ENCODE measurements at places on chromosomes 2 and 18. TPM values are rescaled to one million over a fixed set of nuclear protein-coding genes. Genes with fewer than 3 reads are reported as not detected.

Gene UGT1A7
- total RNA-seq = 7.7 TPM

Gene ST8SIA3
- total RNA-seq = not detected

Gene CHRNA1
- 0.34 TPM for total RNA-seq

Gene CHN1
- total RNA-seq = 13.4 TPM

Gene TMEM17
- total RNA-seq = 2.0 TPM

Gene APCDD1
- total RNA-seq = 98.4 TPM

Gene RNF152
- 52.9 TPM for total RNA-seq

Gene ADD2
- total RNA-seq = 2.1 TPM

- no peak for DNase-seq
Observed at GRCh38 chr18:75064513-75064905, 144.4 kb downstream of the PTGR3 start.

GRCh38 chr2:50958504-50958903 is 73.4 kb downstream of the NRXN1 start:
- no peak for DNase-seq

DNA sequence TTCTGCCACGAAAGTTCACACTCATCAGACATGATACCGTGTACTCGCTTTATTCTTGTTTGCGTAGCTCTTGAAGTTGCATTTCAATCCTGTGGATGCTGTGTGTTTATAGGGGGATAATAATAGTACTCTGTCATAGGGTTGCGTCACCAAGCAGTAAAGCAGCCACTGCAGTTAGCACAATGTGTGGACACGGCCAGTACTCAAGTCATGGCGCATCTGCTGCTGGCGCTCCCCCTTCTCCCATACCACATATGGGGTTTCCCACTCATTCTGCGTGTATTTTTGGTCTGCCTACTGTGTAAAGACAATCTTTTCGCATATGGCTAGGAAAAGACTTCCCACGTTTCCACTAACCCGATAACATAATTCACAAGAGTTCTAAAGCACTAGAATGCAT is 2.1 kb upstream of the ZBTB14 start:
- no peak for DNase-seq

GRCh38 chr18:75206452-75207309 is 2.3 kb downstream of the PTGR3 start:
- no peak for DNase-seq

DNA sequence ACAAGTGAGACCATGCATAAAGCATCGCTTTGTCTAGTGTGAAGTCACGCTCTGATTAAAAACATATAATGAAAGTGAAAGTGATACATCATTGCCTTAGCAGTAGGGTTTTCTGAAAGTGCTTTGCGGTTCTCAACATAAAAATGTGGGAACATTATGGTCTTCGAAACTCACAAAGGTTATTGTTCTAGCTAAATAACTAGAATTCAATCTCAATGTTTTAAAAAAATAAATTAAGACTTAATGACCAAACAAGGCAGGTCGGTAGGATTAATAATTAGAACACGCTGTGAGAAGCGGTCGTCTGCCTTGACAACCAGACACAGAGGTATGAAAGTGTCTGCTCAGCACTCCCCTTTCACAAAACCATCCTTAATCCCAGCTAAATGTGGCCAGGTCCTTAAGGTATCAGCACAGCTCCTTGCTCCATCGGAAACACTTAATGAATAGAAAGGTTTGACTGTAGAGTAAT is 42.2 kb downstream of the KLHL14 start:
- no peak for DNase-seq

- no peak for DNase-seq
Observed at GRCh38 chr18:47163241-47163640, 12.9 kb downstream of the IER3IP1 start.

GRCh38 chr18:54279477-54280219 is 10.3 kb downstream of the POLI start:
- no peak for DNase-seq

DNA sequence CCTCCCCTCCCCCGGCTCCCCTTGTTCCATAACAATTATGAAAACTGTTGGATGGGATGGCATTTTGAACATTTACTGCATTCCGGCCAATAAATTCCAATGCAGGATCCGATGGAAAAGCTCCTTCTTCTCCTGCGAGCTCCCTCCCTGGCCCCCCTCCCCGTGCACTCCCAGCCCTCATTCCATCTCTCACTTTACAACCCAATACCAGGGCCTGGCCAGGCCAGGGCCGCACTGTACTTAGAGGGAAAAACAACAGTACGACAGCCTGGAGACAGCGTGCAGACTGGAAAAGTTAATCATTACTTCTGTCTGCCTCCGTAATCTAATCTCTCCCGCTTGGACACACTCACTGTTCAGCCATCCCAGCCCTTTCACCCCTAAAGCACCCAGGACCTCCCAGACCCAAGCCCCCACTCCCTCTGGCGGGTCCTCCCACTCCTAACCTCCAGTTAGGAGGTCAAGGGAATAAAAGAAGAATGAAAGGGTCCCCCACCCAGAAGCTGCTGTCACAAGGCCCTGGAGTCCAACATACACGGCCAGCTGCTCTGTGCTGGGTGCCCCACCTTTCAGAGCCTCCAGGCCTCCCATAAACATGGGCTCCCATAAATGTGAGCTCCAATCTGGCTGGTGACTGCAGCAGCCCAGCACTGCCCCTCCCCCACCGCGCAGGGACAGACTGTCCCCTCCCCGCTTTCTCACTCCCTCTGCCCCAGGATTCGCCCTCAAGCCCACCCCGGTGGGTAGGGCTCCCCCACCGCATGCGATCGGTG is 20.6 kb downstream of the SMAD7 start:
- DNase-seq = peak; percentile 72

DNA sequence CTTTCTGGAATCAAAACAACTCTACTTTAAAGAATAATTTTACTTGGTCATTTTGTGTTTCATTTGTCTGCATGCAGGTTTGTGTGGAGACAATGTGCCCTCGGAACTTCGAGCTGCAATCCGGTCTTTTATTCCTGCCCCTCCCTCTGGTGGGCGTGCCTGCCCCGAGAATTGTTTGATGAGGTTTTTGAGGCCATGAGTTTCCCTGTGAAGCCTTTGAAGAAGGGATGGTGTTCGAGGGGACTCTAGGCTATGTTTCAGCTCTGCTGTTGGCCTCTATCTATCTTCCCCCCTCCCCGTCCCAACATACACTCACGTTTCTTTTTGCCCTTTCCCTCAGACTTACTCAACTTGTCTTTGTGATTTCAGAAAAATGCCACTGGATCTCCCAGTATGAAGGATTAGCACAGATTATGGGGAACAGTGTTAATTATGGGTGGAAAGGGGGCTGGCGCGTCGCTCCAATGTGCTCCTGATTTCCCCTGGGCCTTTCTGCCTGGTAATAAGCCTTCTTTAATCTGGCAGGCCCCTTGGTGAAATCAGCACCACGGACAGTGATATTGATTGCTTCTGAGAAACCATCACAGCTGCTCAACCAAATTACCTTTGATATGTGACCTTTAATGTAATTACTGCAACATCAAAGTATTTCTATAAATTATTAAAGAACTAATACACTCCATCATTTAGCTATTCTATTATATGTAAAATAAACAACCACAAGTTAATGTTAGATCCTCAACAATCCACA is 82.2 kb downstream of the CELF4 start:
- no peak for DNase-seq

DNA sequence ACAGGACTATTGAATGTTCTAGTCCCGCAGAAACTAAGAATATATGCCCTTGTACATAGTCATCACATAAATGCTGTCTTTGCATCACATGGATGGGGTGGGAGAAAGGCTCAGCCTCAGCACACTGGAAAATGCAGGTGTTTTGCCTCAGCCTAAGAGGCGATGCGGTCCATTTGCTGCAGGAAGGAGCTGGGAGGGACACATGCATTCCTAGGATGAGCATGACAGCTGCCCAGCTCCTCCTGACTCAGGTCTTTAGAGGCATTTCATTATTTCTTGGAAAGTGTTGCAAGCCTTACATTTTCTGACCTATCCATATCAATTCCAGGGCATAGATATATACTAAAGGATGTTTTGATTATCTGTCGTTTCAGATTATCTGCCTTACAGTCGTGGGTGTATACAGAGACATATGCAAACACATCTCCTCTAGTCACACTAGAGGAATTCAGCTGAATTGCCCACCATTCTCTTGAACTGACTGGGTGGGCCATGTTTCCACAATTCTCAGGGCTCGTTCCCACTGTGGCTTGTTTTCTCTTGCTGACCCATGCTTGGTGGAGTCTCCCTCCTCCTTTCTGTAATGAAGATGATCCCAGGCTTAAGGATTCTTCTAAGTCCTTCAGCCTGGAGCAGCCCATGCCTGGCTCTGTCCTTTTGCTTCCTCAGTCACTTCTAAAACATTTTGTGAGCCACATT is 156.9 kb downstream of the SETBP1 start:
- no peak for DNase-seq

DNA sequence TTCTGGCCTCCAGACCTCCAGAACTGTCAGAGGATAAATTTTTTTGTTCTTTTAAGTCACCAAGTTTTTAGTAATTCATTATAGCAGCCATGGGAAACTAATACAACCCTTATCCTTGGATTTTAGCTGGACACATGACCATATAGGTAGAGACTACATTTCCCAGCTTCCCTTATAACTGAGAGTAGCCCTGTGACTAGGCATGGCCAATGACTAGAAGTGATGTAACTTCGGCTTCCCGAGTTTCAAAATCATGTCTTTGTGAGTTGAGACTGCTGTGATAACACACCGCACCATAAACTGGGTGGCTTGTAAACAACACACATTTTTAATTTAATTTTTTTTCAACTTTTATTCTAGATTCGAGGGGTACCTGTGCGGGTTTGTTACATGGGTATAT is 134.0 kb upstream of the SERTAD2 start:
- DNase-seq = no peak

DNA sequence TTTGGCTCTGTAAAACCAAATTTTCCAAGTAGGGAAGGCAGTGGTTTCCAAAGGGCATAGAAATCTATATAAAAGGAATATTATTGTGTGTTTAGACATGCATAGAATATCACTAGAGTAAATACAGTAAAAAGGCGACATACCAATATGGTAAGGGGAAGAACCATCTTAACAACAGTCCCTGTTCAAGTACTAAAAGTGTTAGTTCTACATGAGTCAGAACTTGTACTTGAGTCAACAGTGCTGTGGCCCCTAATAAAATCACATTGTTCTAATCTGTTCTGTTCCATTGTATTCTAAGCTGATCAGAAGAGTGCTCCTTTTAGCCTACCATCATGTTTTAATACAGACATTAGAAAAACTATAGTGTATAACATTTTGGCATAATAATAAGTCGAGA is 36.1 kb upstream of the TNFRSF11A start:
- DNase-seq = no peak

- no peak for DNase-seq
Observed at GRCh38 chr18:9055185-9055584, 47.3 kb upstream of the NDUFV2 start.

DNA sequence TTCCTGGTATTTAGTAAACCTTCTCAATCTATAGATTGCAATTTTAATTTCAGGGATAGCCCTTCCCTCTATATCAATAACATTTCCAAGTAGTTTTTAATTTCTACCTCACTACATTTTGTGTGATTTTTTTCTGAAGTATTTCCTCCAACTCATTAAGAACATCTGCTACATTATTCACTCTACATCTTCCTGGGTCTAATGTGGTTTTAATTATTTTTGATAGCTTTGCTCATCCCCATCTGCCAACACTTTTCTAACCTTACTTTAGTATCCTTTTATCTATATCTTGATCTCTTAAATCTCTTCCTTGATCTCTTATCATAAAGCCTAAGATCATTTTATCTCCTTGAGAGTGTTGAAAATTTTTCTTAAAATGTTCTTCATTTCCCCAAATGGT is 278.3 kb upstream of the CYP26B1 start:
- DNase-seq = no peak

DNA sequence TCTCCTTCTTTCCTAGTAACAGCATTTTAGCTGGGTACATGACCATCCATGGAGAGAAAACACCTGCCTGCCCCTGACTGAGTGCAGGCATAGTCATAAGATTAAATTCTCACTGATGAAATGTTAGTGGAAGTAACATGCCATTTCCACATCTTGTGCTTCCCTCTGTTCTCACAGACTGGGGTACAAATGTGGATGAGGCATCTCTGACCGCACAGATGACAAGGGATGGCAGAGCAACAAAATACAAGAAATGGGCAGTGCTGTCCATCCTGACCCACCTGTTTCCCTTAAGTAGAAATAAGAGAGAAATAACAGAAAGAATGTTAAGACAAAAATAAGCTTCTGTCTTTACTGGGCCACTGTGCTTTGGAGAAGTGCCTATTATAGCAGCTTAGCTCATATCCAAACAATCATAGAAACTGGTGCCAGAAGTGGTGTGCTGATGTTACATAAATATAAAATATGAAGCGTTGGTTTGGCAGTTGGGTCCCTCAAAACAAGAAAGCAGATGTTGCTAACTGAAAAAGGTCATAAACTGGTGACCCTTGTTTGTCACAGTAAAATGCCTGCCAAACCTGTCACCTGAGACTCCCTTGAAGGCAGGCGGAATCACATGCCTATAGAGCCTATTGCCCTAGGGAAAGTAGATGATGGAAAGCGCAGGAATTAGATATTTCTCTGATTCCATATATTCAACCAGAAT is 72.4 kb upstream of the CCDC150 start:
- no peak for DNase-seq

- DNase-seq = no peak
Observed at GRCh38 chr18:7605705-7606104, 38.6 kb downstream of the PTPRM start.

GRCh38 chr2:9842487-9843228 is 616 bp upstream of the TAF1B start:
- DNase-seq = no peak

- peak; percentile 52 for DNase-seq
Observed at GRCh38 chr2:136116151-136116812, 1.7 kb downstream of the CXCR4 start.

DNA sequence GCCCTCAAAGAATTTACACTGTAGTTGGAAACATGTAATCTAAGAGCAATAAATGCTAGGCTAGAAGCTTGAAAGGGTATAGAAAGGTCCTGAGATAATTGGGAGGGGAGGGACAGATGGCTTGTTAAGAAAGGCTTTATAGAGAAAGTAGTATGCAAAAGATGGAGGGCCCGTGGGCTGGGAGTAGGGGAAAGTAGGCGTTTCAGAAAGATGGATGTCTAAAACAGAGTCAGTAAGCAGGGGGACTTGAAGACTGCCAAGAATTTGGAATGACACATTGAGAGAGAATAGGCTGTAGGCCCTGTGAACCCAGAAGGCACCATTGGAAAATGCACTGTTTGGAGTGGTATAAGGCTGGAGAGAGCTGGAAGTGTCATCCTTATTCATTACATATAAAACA is 822 bp downstream of the PSMG2 start:
- no peak for DNase-seq

All from ureter (tissue), 1 donor.